ENCODE measurements at places on chromosomes 16 and 17.

DNA sequence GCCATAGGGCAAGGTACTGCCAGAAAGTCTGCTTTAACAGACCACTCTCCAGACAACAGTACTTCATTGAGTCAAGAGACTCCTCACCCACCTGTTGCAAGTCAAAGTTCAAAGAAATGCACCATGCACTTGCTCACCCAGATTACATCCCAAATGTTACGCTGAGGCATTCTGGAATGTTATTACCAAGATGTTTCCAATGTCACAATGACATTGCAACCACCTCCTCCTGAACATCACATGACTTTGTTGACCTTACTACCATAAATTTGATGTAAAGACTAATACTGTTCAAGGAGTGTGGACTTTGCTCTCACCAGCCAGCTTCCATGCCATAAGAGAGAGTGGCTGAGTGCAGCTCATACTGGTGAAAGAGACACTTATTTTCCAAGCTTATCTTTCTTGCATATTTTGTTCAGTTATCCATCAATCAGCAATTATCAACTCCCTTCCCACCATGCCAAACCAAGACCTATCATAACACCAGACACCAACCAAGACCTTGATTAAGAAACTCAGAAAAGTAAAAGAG lies 58.5 kb upstream of the BCAR1 start:
- DNase-seq: no peak

DNA sequence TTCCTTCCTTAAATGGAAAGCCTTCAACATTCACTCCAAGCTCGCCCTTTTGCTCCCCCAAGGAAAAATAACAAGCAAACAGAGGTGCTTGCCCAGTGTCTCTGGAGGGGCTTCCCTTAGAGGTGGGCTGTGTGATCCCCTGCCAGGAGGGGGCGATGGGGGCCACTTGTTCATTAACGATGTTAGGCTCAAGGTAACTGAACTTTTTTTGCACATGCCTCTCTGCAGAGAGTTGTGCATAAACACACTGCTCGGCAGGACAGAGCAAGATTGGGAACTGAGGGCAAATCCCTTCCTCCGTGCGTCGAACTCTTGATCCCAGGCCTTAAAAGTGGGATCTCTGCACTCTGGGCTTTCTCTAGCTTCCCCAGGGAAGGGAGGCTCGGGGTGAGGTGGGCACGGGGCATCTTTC lies 15.5 kb upstream of the NAGLU start:
- no peak for DNase-seq

- DNase-seq: no peak
Measured at GRCh38 chr17:52674686-52675085, 516.2 kb upstream of the CA10 start.

GRCh38 chr16:70476272-70477020 lies 22.1 kb downstream of the FCSK start:
- no peak for DNase-seq

GRCh38 chr17:61458421-61459141 lies 6.4 kb downstream of the TBX4 start:
- no peak for DNase-seq

DNA sequence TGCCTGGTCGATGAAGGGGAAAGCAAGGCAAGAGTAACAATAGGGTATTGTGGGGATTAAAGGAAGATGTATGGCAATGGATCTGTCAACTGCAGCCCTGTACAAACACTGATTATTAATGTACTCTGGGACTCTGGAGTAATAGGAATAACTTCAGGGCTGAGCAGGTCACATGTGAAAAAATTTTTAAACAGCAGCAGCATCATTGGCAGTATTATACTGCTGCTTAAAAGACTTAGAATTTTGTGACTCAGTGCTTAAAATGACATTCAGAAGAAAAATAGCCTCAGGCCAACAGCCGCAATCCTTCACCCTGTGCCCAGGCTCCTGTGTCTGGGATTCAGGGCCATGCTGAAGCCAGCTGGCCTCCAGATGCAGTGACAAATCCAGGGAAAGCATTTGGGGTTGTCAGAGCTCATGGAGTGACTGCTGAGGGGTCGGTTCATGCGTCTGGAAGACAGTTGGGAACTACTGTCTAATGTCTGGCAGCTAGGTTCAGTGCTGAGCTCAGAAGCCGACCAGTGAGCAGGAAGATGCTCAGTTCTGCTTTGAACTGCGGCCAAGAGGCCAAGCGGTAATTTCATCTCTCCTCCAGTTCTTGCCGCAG lies 22.2 kb downstream of the TEX2 start:
- DNase-seq: no peak

DNA sequence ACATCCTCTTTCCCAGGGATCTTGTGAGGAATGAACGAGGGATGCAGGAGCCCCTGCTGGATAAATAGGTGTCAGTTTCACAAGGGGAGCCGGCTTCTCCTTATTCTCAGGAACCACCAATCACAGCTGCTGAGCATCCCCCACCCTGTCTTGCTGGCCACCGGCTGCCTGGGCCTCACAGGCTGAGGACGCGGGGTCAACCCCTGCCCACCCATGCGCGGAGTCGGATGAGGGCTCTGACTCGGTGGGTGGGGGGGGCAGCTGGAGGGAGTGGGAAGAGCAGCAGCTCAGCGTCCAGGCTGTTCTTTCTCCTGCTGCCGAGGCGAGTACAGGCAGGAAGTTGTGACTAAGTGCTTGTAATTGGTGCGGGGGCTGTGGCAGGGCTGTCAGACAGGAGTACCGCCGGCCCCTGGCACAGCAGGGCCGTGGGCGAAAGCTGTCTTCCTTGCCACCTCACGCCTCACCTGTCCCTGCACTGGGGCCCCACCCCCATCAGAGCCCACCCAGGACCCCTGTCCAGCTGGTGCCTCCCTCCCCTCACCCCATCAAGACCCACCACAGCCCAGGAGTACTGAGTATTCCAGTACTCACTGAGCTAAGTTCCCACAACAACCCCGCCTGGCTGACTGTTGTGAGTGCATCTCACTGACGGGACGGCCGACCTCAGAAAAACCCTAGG lies 11.0 kb upstream of the DPEP1 start:
- no peak for DNase-seq

DNA sequence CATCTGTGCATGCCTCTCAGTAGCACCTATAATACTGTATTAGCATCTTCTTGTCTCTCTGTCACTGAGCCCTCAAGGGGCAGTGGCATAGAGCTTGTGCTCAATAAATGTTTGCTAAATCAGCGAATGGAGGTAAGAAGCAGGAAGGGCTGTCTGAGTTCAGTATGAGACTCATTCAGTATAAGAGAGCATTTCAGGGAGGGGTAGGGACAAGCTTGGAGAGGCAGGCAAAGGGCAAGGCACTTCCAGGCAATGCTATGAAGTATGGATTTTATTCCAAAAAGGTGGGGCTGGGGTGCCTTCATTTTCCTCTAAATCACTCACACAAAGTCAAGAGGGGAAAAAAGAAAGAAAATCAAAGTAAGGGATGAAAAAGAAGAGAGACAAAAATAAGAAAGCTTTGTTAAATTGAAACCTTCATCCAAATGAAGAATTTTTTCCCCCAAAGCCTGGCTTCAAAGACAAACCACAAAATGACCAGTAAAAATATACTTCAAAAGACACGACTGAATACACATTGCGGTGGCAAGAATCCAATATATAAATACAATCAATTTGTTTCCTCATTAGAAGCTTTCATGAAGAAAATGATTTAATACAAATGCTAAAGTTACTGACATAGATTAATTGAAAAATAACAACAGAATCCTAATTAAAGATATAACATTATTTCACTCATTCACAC lies 51.2 kb downstream of the SKAP1 start:
- no peak for DNase-seq

DNA sequence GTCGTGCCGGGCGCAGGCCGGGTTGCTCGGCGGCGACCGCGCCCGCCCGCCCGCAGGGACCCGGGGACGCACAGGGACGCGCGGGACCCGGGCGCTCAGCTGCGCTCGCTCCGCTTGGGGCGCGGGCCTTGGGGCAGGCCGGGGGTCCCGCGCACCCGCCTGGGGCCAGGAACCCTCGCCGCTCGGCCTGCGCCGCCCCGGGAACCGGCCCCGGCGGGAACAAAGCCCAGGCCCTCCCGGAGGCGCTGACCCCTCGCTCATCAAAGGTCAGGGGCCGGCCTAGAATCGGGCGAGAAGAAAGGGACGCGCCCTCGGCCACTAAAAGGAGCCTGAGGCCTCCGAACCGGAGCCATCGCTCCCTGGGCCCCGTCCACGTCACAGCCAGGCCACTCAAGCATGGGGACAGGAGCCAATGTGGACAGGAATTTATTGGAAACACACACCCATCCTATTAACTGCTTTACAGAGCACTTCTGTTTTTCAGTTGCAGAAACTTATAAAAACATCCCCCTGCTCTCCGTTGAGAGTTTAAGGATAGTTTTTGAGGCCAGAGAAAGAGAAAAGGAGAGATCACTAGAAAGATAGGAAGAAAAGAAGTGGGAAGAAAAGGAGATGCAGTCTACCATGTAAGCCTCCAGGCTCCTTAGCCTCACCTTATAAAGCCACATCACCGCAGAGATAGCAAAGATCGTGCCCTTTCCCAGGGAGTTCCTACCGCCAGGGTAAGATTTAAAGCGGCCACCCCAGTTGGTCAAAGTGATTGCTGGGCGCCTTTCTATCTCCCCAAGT lies 558 bp upstream of the ZFHX3 start:
- no peak for DNase-seq

- no peak for DNase-seq
Measured at GRCh38 chr16:55543472-55543871, 23.0 kb upstream of the CAPNS2 start.

- no peak for DNase-seq
Measured at GRCh38 chr16:2056077-2056476, 8.3 kb downstream of the TSC2 start.

DNA sequence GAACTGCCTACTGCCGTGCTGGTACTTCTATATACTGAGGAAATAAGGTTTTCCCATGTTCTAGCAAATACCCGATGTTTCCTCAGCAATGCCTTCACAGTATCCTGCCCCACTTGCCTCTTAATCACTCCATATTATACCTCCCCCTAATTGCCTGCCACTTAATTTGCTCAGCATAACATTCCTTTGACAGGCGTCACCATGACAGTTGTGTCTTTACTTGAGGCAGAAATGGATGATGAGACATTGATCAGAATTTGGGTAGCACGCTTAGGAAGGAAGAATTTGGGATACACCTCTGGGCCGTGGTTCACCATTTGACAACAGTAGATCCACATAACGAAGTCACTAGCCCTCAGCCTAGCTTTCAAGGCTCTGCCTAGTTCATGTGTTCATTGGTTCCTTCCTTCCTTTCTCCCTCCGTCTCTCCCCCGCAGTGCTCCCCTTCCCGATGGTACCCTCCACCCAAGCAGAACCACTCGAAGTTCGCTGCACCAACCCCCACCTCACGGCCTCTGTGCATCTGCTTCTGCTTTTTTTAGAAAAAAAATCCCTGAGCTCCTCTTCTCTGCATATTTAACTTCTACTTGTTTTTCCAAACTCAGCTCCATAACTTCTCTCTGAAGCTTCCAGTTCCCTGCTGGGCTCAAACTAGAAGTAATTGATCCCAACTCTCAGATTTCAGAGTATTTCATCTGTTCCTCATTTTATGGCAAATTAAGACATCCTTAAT lies 19.4 kb downstream of the IQCK start:
- no peak for DNase-seq

DNA sequence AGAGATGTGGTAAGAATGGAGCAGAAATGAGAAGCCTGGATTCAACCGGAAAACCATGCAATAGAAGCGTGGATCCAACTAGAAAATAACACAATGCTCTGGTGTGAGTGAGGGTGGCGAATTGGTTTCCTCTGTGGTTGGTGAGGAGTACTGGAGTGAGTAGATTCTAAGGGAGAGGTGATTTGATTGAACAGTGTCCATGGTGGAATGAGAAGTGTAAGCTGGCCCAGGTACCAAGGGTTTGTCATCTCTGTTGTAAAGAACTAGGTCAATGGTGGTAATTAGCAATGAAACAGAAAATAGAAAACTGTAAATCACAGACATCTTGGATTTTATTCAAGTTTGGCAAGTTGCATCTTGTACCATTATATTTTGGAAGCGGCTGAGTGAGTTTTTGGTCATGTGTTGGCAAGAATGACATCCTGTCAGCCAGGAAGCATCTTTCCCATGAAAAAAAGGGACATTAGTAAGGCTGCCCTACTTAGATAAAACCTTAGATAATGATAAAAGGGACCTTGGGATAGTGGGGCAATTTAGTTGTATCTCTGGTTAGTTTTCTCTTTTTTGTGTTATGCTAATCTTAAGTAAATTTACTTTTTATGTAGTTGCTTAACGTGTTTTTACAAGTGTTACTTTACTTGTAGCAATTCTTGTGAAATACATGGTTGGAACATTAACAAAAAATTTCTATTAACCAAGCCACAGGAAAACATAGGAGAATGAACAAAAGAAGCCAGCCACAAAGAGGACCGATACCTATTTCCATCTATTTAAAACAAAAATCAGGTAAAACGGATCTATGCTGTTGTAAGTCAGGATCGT lies 20.9 kb downstream of the HSD17B2 start:
- DNase-seq: no peak

GRCh38 chr16:85296859-85297660 lies 184.8 kb upstream of the CIBAR2 start:
- DNase-seq: no peak

DNA sequence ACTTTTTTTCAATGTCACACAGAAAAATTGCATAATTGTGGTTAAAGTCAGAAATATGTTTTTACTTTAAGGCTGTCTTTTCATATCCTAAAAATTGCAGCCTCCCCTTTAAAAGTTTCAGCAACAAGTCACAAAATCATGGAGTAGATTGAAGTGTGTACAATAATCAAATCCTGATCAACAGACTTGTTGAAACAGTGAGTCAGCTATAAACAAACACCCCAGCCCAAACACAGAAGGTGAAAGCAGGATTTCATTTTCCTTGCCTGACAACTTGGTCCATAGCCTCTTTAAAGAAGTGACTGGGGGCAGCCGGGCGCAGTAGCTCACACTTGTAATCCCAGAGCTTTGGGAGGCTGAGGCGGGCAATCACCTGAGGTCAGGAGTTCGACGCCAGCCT lies 59.9 kb downstream of the WNT3 start:
- no peak for DNase-seq

DNA sequence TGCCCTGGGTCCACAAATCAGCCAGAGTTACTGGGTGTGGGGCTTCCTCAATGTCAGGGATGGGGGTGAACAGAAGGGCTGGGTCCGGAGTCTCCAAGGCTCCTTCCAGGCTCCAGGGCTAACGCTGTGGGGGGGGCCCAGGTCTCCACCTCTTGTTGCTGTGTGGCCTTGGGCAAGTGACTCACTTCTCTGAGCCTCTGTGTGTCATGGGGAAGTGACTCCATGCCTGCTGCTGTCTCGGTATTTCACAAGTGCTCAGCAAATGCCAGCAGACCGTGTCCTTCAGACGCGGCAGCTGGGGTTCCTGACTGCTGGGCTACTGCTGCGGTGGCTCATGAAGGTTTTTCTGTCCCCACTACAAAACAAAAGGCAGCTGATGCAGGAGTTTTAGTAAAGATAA lies 26.6 kb downstream of the JPH3 start:
- no peak for DNase-seq

GRCh38 chr16:69243479-69243878 lies 56.5 kb downstream of the SNTB2 start:
- no peak for DNase-seq

All from NCI-H774 (cell line).